ENCODE measurements at places on chromosomes 11 and 22.

GRCh38 chr11:69562816-69563215 is 78.1 kb upstream of the CCND1 start:
- no peak for DNase-seq

GRCh38 chr22:42642806-42643633 is 2.6 kb upstream of the ATP5MGL start:
- DNase-seq = no peak

GRCh38 chr22:29787371-29787980 is 20.3 kb downstream of the UQCR10 start:
- DNase-seq = no peak

DNA sequence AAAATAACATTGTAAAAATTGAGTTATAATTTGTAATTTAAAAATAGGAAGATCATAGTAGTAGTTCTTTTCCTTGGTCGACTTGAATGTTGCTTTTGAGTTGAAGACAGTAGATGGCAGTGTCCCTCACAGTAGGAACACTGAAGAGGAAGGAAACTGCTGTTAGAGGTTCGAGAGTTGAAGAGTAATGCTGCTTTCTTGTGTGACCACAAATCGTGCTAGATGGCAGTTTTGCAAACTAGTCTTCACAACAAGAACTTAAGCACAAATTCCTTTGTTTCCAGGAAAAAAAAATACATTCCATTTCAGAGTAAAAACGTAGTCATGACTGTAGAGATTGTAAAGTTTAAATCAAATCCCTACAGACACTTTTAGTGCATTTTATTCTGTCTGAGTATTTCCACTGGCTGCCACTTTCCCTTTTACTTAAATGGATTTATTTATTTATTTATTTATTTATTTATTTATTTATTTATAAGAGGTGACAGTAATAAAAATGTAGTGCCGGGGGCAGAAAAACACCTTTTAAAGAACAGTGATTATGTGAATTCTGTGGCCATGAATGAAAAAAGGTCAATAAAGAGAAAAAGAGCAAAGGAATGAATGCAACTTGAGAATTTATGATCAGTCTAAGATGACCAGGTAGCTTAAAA is 54.6 kb downstream of the SPECC1L start:
- no peak for DNase-seq

DNA sequence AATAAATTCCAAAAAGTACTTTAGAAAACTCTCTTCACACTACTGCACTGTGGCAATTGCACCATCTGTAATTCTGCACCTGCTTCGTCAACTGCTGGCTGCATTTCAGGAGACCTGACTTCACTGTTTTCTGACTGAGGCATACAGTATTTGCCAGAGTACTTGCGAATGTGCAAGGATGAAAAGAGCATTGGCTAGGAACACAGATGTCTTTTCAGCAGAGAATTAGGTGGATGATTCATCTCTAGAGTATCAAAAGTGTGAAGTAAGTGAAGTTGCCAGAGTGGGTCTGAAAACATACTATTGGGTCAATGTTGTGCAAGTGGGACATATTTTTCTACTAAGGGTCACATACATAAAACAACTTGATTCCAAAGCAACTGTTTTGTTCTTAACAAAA is 427.5 kb upstream of the CCDC90B start:
- no peak for DNase-seq

- DNase-seq = no peak
Measured at GRCh38 chr22:45861259-45861658, 115.7 kb downstream of the WNT7B start.

- DNase-seq = no peak
Measured at GRCh38 chr11:114310095-114310494, 13.9 kb downstream of the NNMT start.

DNA sequence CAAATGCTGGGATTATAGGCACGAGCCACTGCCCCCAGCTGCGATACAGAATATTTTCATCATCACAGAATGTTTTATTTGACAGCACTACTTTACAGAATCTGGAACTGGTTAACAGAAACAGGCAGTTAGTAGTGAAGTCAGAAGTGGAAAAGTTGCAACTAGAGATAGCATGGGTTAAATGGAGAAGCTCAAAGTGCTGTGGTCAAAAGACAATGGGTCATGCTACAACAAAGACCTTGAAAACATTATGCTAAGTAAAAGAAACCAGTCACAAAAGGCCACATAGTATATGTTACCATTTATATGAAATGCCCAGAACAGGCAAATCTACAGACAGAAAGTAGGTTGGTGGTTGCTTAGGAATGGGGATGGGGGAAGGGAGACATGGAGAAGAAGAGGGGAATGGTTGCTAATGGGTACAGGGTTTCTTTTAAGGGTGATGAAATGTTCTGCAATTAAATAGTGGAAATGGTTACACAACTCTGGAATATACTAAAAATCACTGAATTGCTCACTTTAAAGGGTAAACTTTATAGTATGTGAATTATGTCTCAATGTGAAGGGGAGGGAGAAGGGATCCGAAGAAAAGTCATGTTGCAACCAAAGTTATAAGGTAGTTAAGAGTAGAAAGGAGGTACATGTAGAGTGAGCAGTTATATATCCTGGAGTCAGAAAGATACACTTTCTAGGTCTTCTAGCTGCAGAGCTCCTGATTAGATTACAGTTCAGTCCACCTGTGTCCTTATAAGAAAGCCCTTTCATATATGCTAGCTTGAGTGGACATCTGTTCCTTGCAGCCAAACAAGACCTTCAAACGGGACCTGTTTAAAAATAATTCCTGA is 46.3 kb upstream of the RAPSN start:
- no peak for DNase-seq
